Activated CD4-positive, CD25-positive, alpha-beta regulatory T cell (primary cell): ENCODE measurements at places on chromosomes 5 and 9.

GRCh38 chr5:99025298-99026045 is 96.7 kb upstream of the CHD1 start:
- DNase-seq = no peak

DNA sequence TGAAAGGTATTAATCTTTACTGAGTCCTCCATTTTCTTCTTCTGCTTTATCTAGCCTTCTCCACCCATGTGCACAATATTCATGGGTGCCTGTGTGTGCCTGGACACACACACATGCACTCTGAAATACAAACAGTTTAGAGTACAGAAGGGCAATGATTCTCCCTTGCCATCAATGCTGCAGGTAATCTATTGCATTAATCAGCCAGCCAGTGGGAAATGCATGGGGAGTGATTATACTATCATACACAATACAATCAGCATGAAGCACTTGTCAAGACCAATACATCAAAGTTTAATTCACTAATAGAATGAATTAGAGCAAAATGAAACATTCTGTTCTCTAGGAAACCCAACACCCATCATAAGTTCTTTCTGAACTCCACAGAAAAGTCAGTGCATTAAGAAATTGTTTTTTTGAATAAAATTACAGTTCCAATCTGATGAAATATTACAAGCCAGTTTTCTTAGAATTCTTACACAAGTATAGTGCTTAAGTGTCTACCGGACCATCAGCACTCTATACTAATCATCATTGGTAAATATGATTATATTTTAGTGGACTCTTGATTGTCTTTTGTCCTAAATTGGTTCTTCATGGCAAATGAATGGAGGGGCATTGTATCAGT is 172.2 kb downstream of the ZSWIM6 start:
- no peak for DNase-seq

DNA sequence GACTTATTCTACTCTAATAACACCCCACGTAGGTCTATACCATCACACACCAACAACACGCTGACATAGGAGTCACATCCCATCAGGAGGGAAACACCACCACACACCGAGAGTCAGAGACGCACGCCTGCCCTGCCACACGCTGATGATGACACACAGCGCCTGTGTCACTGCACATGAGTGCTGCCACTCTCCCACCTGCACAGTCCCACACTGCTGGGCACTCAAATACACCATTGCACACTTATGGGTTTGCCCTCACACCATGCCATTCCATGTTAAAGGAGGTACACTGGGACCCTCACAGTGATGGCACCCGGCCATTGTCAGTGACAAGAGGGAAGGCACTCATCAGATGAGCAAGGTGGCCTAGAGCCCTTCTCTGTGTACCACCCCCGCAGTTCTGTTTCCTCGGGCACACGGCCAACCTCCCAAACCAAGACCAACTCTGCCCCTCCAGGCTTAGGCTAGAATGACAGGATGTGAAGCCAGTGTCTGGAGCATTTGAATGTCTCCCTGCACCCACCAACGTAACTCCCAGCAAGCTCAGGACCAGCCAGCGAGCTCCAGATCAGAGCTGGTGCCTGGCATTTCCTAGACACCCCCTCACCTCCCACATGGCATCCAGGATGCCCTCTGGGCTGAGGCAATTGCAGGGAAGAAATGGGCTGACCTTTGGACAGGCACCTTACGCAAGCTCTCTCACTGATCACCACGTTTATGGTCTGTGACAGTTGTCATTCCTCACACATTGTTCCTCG is 3.6 kb upstream of the CPLX2 start:
- no peak for DNase-seq

DNA sequence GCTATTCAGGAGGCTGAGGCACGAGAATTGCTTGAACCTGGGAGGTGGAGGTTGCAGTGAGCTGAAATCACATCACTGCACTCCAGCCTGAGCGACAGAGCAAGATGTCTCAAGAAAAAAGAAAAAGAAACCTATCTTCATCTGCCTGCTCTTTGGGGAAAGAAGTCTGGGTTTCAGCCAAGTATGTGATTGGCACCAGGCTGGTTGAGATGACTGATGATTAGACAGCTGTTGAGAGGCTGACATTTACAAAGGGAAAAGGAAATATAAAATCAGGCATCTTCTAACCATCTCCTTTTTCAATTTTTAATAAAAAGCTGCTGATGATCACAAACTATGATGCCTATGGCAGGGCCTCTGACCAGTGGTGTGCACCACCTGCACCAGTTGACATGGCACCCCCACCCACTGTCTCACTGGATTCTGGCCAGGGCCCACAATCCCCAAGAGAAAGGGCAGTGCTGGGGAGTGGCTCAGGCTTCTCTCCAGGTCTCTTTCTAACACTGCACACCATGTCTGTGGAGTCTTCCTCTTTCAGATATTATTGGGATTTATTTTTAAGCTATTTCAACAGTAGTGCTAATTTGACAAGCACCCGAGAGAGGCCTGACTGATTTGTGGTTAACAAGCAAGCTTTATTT is 17.2 kb upstream of the C5orf15 start:
- DNase-seq = no peak

DNA sequence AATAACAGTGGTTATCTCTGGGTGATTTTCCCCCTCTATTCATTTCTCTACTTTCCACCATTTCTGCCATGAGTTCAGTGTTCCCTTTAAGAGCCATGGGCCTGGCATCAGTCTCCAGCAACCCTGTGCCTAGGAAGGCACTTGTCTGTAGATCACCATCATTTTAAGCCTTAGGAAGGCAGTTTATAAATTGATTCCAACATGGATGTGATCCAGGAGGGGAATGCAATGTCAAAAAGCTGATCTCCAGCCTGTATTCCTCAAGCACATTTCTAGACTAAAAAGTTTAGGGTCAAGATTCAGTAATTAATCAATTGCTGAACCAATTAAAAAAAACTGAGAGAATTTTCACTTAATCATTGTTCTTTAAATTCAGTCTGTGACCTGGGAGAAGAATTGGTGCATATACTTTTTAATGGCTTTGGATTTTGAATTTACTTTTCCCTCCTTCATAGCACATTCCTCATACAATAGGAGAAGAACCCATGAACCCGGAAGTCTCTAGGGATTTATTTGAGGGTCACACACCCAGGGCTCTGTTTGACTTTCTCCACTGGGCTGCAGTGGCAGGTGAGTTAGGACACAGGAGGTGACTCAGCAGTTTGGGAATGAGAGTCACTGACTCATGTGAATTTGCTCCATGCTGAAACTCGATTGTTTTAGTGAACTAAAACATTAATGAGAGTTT is 6.1 kb upstream of the ERMP1 start:
- DNase-seq = no peak

- DNase-seq = no peak
Measured at GRCh38 chr9:136093995-136094881, 851 bp downstream of the NACC2 start.
